Neural crest cell (in vitro differentiated cells): ENCODE measurements at places on chromosomes 6 and 20. TPM values are rescaled to one million over a fixed set of nuclear protein-coding genes. Genes with fewer than 3 reads are reported as not detected.

DNA sequence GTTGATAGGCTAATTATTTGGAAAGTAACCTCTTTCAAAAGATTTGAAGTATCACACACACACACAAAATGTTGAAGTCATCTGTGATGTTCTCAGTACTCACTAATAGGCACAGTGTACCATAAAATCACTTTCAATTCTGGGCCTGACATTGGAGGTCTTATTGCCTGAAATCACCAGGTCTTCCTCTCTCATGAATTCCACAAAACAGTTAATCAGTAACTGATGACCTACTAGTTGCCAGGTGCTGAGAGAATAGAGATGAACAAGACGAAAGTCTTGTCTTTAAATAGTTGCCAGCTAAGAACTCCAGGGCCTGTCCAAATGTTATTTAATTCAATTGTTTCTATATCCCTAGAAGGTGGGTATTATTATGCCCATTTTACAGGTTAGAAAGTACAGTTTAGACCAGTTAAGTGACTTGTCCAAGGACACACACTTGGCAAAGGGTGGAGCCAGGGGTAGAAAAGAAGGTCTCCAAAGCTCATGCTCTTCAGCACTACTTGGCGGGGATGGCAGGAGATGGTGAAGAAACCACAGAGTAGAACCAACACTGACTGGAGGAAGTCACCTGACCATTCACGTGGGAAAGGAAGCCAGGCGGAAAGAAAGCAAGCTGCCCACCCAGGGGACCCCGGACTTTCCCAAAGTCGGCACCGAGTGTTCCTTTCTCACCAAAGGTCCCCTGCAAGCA, 116.4 kb downstream of the KIF6 start:
- H3K27ac ChIP-seq: no peak overlapping the region
- H3K27me3 ChIP-seq: no peaks in the 10 kb centered on the region
- H3K4me3 ChIP-seq: no peak overlapping the region
- H3K4me1 ChIP-seq: peaks cover 14% of the 10 kb centered on the region
- H3K36me3 ChIP-seq: no peaks in the 10 kb centered on the region
- no peak for DNase-seq

DNA sequence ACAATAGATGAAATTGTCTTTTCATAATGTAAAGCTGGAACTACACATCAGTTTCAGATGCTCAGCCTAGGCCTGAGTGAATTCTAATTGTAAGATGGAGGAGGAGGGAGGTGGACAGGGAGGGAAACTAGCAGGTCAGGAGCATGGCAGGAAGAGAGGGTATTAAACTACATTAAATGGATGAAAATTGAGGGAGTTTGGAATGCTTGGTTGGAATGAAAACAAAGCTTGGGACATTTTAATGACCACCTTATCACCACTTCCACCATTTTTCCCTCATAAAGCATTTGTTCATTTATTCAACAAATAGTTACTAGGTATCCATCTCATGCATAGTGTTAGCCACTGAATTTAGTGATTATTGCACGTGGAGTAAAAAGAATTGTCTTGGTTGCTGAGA, 65.0 kb downstream of the KIZ start:
- no peak for DNase-seq
- H3K4me3 ChIP-seq: no peak overlapping the region
- H3K27ac ChIP-seq: no peak overlapping the region
- H3K27me3 ChIP-seq: peaks cover 52% of the 10 kb centered on the region

DNA sequence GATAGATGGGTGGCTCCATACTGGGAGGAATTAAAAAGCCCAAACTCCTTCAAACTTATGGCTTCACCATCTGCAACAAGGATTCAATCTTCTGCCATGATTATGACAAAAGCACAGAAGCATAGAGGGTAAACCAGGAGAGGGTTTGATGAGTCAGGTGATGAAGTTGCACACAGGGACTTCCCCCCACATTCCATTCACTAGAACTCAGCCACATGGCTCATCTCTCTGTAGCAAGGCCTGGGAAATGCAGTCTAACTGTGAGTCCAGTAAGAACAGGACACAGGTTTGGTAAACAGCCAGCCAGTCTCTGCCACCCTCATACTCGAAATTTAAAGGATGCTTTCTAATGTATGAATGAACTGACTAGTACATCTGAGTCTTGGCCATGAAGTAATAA, 142.9 kb downstream of the HIVEP2 start:
- H3K4me1 ChIP-seq: no peaks in the 10 kb centered on the region
- no peaks in the 10 kb centered on the region for H3K36me3 ChIP-seq
- H3K27me3 ChIP-seq: no peaks in the 10 kb centered on the region
- H3K27ac ChIP-seq: no peak overlapping the region
- H3K4me3 ChIP-seq: no peak overlapping the region

DNA sequence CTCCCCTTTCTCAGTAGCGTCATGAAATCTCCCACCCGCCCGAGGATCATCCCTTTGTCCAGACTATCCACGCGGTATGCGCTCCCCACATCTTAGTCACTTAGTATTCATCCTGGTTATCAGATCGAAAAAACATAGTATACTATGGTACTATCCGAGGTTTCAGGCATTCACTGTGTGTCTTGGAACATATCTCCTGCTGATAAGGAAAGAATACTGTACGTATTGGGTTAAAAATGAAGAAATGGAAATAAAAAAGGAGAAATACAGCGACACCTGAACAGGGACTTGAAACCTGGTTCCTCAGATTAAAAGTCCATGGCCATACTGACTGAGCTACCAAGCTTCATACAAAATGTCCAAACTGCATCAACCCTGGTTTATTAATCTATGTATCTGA, 14.0 kb downstream of the HMGN4 start:
- no peak overlapping the region for H3K4me3 ChIP-seq
- peaks cover 20% of the 10 kb centered on the region for H3K4me1 ChIP-seq
- peaks cover 6% of the 10 kb centered on the region for H3K36me3 ChIP-seq
- peaks cover 19% of the 10 kb centered on the region for H3K27me3 ChIP-seq
- DNase-seq: no peak
- H3K27ac ChIP-seq: no peak overlapping the region

DNA sequence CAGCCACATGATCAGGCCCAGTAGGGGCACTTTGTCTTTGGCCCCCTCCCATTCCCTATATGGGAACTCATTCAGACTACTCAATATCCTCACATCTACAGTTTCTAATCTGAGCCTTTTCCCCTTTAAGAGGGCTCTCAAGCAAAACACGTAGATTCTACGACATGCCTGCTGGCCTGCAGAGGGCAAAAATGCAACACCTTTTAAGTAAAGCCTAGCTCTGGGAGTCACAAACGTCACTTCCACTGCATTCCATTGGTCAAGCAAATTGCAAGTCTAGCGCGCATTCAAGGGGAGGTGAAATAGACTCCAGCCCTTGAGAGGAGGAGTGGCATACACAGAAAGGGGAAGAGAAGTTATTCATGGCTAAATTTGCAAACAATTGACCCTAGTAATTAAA, 70.6 kb downstream of the CDC40 start:
- no peak overlapping the region for H3K27ac ChIP-seq
- no peak for DNase-seq
- no peak overlapping the region for H3K4me3 ChIP-seq
- no peaks in the 10 kb centered on the region for H3K36me3 ChIP-seq
- H3K4me1 ChIP-seq: peaks cover 4% of the 10 kb centered on the region
- H3K27me3 ChIP-seq: peaks cover 3% of the 10 kb centered on the region

The SLC16A10 gene
- 5.6 and 6.2 TPM in 2 replicates for total RNA-seq

DNA sequence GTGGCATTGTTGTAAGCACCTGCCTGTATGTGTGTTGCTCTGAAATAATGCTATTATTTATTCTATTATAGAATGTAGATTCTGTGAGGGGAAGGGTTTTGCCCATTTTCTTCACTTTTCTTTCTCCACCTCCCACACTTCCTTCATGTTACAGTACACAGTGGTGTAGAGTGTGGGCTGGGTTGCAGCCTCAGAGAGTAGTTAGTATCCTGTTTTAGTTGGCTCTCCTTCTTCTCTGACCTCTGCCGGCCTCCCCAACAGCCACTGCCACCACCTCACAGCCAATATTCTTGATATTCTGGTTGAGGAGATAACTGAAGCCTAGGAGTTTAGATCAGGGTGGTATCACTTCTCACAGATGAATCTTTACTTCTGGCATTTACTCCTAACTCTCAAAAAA, 143.4 kb downstream of the BCKDHB start:
- DNase-seq: no peak
- no peak overlapping the region for H3K4me3 ChIP-seq
- no peak overlapping the region for H3K27ac ChIP-seq
- no peaks in the 10 kb centered on the region for H3K27me3 ChIP-seq

The SEMG1 gene
- not detected in 2 replicates for total RNA-seq

DNA sequence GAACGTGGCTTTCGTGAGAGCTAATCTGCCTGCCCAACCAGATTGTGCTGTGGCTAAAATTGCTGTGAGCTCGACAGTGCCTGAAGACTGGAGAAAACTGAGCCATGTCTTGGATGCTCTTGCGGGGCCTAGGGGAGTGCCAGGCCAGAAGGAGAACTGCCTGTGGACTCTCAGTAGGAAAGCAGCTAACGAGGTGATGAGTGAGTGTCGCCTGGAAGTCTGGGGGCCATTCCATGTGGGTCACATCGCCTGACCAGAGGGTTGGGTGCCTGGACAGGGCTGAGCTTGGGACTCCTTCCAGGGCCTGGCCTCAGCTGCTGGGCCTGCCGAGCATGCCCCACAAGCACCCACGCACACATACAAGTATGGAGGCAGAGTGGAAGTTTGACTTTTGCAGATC, 166.5 kb downstream of the VEGFA start:
- H3K27me3 ChIP-seq: no peaks in the 10 kb centered on the region
- H3K4me3 ChIP-seq: no peak overlapping the region
- no peak overlapping the region for H3K27ac ChIP-seq
- no peaks in the 10 kb centered on the region for H3K36me3 ChIP-seq
- DNase-seq: no peak
- peaks cover 14% of the 10 kb centered on the region for H3K4me1 ChIP-seq

The RAET1L gene
- not detected in 2 replicates for total RNA-seq

DNA sequence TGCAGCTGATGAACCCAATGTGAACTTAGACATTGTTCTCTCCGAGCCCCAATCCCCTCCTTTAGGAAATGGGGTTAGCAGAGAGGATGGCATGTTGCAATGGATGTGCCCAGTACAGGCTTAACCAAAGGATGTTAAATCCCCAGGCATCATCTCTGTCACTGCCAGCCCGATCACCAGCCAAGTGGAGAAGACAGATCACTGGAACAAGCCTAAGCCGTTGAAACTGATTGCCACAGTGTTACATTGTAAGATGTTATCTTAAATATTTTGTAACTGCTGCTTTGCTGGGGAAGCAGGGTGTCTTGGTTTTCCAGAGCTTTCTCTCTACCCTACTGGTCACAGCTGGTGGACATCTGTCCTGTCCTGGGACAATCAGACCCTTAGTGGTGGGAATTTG, 783.4 kb upstream of the CHD6 start:
- no peaks in the 10 kb centered on the region for H3K36me3 ChIP-seq
- no peak overlapping the region for H3K4me3 ChIP-seq
- no peak for DNase-seq
- H3K4me1 ChIP-seq: peaks cover 16% of the 10 kb centered on the region
- H3K27ac ChIP-seq: no peak overlapping the region

The SH3BGRL2 gene
- total RNA-seq: 11.1 and 11.8 TPM in 2 replicates

The FABP7 gene
- total RNA-seq: 246 and 256 TPM in 2 replicates
